Type B pancreatic cell (in vitro differentiated cells): ENCODE measurements at places on chromosomes 4 and X. TPM values are rescaled to one million over a fixed set of nuclear protein-coding genes. Genes with fewer than 3 reads are reported as not detected.

The MND1 gene
- 3.8 and 15.2 TPM in 2 replicates for total RNA-seq

The PTPN13 gene
- total RNA-seq: 69.0 and 79.1 TPM in 2 replicates

The OTC gene
- total RNA-seq: 3.2 and 12.9 TPM in 2 replicates

GRCh38 chrX:15507005-15507404, 6.4 kb downstream of the BMX start:
- H3K27ac ChIP-seq: no peak overlapping the region
- no peaks in the 10 kb centered on the region for H3K36me3 ChIP-seq
- H3K27me3 ChIP-seq: no peaks in the 10 kb centered on the region
- no peak overlapping the region for H3K4me3 ChIP-seq

DNA sequence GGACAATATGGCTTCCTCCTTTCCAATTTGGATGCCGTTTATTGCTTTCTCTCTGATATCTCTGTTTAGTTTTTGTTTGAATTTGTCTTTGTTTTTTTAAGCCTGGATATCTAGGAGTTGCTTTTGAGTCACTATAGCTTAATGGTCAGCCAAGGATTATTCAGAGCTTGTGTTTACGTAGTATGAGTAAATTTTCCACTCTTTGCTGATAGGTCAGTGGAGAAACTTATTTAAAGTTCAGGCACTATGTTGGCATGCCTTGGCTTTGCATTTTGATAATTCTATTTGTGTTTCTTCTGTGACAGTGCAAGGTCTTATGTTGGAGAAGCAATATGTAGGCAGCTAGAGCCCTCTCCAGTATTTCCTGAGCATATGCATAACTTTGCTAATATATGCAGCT, 315.2 kb downstream of the GRID2 start:
- DNase-seq: no peak
- no peak overlapping the region for H3K4me3 ChIP-seq
- no peaks in the 10 kb centered on the region for H3K4me1 ChIP-seq
- H3K27ac ChIP-seq: no peak overlapping the region
- H3K36me3 ChIP-seq: no peaks in the 10 kb centered on the region
- no peaks in the 10 kb centered on the region for H3K27me3 ChIP-seq

The EREG gene
- 3.1 and 4.4 TPM in 2 replicates for total RNA-seq

GRCh38 chr4:169369634-169370033, 98.9 kb upstream of the SH3RF1 start:
- no peak overlapping the region for H3K27ac ChIP-seq
- peaks cover 5% of the 10 kb centered on the region for H3K4me1 ChIP-seq
- H3K36me3 ChIP-seq: no peaks in the 10 kb centered on the region
- no peaks in the 10 kb centered on the region for H3K27me3 ChIP-seq

The FRG2 gene
- not detected in 2 replicates for total RNA-seq

The SSX4 gene
- not detected in 2 replicates for total RNA-seq

GRCh38 chr4:8297141-8297601, 27.6 kb downstream of the HTRA3 start:
- no peak overlapping the region for H3K27ac ChIP-seq
- no peaks in the 10 kb centered on the region for H3K27me3 ChIP-seq
- no peaks in the 10 kb centered on the region for H3K4me1 ChIP-seq
- DNase-seq: no peak

The HSD17B13 gene
- total RNA-seq: 0.12 and 0.17 TPM in 2 replicates

DNA sequence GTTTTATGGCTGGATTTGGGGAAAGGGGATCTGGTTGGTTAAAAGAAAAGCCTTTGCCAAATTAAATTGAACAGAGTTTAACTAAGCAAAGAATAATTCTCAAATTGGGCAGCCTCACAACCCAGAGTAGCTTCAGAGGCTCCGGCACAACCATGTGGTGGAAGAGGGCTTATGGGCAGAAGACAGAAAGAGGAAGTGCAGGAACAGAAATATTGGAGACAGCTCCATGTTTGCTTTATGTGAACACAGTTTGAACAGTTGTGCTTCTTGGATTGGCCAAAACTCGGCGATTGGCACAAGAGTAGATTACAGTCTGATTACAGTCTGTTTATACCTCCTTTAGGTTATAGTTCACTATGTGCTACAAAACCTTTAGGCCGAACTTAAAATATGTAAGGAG, 562.7 kb downstream of the TRIML1 start:
- no peaks in the 10 kb centered on the region for H3K27me3 ChIP-seq
- no peak for DNase-seq
- H3K4me3 ChIP-seq: no peak overlapping the region
- no peak overlapping the region for H3K27ac ChIP-seq
- no peaks in the 10 kb centered on the region for H3K4me1 ChIP-seq

- H3K4me1 ChIP-seq: peaks cover 13% of the 10 kb centered on the region
- no peaks in the 10 kb centered on the region for H3K27me3 ChIP-seq
- no peaks in the 10 kb centered on the region for H3K36me3 ChIP-seq
- DNase-seq: no peak
- no peak overlapping the region for H3K4me3 ChIP-seq
- no peak overlapping the region for H3K27ac ChIP-seq
These were observed 97.8 kb downstream of the SHROOM3 start for GRCh38 chr4:76532805-76533204.

The CXorf49 gene
- total RNA-seq: not detected in 2 replicates

DNA sequence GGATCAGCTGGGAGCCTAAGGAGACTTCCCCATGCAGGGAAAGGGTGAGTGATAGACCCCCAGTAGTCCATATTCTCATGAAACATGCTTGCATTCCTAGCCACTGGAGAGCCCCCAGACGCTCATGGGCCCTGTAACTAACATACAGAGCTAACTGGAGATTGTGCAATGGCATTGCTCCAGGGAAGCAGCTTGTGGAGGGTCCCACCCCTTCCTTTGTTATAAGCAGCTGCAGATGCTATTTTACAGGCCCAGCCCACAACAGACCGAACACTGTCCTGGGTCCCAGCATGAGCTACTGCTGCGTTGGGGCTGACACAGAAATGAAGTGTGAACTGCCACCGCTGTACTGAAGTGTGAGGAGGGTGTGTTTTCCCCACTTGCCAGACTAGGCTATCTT, 1465.7 kb upstream of the DIAPH2 start:
- no peaks in the 10 kb centered on the region for H3K27me3 ChIP-seq
- H3K4me3 ChIP-seq: no peak overlapping the region
- no peak for DNase-seq
- H3K27ac ChIP-seq: no peak overlapping the region
- no peaks in the 10 kb centered on the region for H3K4me1 ChIP-seq
- no peaks in the 10 kb centered on the region for H3K36me3 ChIP-seq

The USP17L29 gene
- total RNA-seq: not detected in 2 replicates

DNA sequence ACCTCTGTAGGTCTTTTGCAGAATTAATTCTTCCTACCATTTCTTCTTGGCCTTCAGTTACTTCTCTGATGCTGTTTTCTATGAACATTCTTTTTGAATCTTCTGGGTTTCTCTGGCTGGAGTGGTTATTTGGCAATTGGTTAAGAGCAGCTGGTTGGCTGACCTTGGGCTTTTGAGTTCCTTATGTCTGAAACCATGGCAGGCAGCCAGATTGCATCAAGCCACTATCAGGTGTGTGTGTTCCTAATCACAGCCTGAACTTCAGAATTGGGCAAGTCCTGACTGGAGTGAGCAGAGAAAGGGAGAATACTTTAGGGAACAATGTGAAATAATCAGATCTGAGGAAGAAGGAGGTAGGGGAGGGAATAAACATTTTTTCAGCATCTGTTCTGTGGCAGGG, 90.2 kb downstream of the ARHGAP10 start:
- H3K4me1 ChIP-seq: peaks cover 15% of the 10 kb centered on the region
- H3K4me3 ChIP-seq: no peak overlapping the region
- H3K36me3 ChIP-seq: peaks cover 23% of the 10 kb centered on the region
- H3K27ac ChIP-seq: peak overlapping the region; percentile 11
- no peak for DNase-seq

- H3K4me3 ChIP-seq: no peak overlapping the region
- no peaks in the 10 kb centered on the region for H3K36me3 ChIP-seq
- no peak for DNase-seq
- no peaks in the 10 kb centered on the region for H3K27me3 ChIP-seq
These were observed 763 bp downstream of the ASB9 start for GRCh38 chrX:15269120-15269519.

DNA sequence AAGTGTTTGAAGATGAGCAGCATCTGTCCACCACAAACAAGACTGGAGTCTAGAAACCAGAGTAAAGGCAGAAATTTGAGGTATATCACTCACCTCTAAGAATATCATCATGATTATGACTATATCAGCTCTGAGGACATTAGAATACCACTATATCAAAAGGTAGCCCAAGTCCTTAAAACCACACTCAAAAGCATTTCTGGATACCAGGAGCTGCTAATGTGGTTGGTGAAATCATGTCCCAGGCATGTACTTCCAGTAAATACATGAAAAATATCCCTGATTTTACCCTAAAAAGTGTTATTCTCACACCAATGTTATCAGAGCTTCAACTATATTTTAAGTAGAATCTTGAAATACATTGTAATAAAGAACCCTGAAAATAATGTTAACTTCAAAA, 136.3 kb upstream of the SMAD1 start:
- no peaks in the 10 kb centered on the region for H3K27me3 ChIP-seq
- no peak overlapping the region for H3K27ac ChIP-seq
- H3K4me3 ChIP-seq: no peak overlapping the region
- H3K4me1 ChIP-seq: peaks cover 12% of the 10 kb centered on the region

- H3K27ac ChIP-seq: no peak overlapping the region
These were observed 14.6 kb downstream of the NDUFB11 start for GRCh38 chrX:47129899-47130358.

- no peaks in the 10 kb centered on the region for H3K36me3 ChIP-seq
- peak overlapping the region; percentile 87 for H3K4me3 ChIP-seq
- no peak for DNase-seq
These were observed 328.6 kb upstream of the F9 start for GRCh38 chrX:139201924-139202323.

DNA sequence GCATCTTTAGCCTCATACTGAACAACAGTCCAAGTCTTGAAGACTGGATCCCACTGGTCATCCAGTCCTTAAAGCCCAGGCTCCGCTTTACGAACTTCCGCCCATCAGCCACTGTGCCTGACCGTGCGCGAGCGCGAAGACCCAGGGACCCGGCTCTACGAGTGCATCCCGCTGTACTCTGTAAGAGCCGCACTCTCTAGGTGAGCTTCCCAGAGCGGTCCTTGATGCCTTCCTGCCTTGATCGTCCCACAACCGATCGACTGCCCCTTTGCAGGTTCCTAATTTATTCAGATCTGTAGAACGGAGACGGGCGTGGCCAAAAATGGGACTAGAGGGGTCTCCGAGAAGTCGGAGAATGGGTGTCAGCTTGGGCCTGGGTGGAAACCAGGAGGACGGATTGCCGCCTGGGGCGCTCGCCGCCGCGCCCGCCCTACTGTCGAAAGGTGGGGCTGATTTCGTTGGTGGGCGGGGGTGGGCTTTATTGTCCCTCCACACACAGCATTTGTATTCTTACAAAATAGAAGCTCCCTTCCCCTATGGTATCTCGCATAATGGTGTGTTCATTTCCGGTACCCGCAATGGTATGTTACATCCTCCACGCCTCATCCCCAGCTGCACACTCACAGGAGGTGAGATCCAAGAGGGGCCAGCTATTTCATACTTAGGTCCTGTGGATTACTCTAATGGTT, 42.3 kb upstream of the FAM156A start:
- H3K4me1 ChIP-seq: peaks cover 12% of the 10 kb centered on the region
- H3K27me3 ChIP-seq: no peaks in the 10 kb centered on the region
- no peak overlapping the region for H3K27ac ChIP-seq
- peak; percentile 25 for DNase-seq

The STOX2 gene
- total RNA-seq: 16.6 and 16.7 TPM in 2 replicates

The SPIN3 gene
- total RNA-seq: 15.8 and 16.0 TPM in 2 replicates

DNA sequence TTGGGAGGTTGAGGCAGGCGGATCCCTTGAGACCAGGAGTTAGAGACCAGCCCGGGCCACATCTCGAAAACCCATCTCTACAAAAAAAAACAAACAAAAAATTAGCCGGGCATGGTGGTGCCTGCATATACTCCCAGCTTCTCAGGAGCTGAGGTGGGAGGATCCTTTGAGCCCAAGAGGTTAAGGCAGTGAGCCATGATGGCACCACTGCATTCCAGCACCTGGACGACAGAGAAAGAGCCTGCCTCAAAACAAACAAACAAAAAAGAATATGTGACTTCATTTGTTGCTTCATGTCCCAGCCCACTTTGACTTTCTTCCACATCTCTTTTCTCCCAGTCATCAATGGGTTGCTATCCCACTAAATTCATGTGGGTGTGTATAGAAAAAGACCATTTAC, 79.7 kb downstream of the BCOR start:
- no peak overlapping the region for H3K4me3 ChIP-seq
- no peaks in the 10 kb centered on the region for H3K27me3 ChIP-seq
- no peak for DNase-seq
- no peak overlapping the region for H3K27ac ChIP-seq
- H3K36me3 ChIP-seq: no peaks in the 10 kb centered on the region
- no peaks in the 10 kb centered on the region for H3K4me1 ChIP-seq

DNA sequence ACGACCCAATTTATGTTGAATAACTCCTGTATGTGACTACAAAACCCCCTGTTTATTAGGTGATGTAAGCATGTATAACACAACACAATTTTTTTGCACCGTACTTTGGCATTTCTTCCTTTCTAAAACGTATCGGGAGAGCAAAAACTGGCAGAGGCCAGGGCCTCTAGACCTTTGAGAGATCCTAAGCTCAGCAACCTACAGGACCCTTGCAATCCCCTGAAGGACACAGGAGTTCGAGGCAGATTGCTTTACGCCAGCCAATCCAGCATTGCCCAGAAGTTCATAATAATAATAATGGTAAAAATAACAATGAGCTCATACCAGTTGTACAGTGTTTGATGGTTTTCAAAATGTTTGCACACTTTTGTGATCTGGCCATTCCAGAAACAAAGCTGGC, 7.7 kb downstream of the NKX3-2 start:
- H3K4me1 ChIP-seq: peaks cover 9% of the 10 kb centered on the region
- no peaks in the 10 kb centered on the region for H3K36me3 ChIP-seq
- DNase-seq: no peak
- peaks cover 97% of the 10 kb centered on the region for H3K27me3 ChIP-seq
- H3K27ac ChIP-seq: no peak overlapping the region
- no peak overlapping the region for H3K4me3 ChIP-seq

- H3K36me3 ChIP-seq: no peaks in the 10 kb centered on the region
These were observed 886.9 kb downstream of the FAM133A start for GRCh38 chrX:94560930-94561329.

GRCh38 chr4:183394166-183394951, 50.1 kb upstream of the CDKN2AIP start:
- H3K36me3 ChIP-seq: no peaks in the 10 kb centered on the region
- H3K4me1 ChIP-seq: peaks cover 30% of the 10 kb centered on the region
- no peak overlapping the region for H3K4me3 ChIP-seq
- no peak for DNase-seq
- no peak overlapping the region for H3K27ac ChIP-seq
- peaks cover 26% of the 10 kb centered on the region for H3K27me3 ChIP-seq

The NLRP2B gene
- total RNA-seq: not detected in 2 replicates

DNA sequence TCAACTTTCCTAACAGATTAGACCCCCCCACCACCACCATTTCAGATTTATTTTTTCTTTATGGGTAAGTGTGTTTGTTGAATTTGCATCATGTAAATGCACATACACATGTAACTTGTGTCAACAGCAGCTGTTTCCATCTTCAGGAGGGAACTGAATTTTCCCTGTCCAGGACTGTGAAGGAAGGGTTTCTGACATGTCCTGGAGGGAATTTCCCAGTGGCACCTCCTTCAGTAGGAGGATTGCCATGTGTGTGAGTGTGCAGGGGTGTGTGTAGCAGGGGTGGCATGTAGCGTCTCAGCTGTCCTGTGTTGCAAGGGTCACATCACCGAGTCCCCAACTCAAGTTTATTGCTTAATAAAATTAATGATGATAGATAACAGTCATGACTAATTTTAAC, 19.7 kb downstream of the HERC6 start:
- DNase-seq: no peak
- H3K36me3 ChIP-seq: peaks cover 3% of the 10 kb centered on the region
- no peak overlapping the region for H3K4me3 ChIP-seq
- H3K4me1 ChIP-seq: no peaks in the 10 kb centered on the region

- peaks cover 5% of the 10 kb centered on the region for H3K4me1 ChIP-seq
- H3K36me3 ChIP-seq: peaks cover 14% of the 10 kb centered on the region
- no peak for DNase-seq
These were observed 32.1 kb downstream of the NELFA start for GRCh38 chr4:1976416-1977352.
